ENCODE measurements at places on chromosomes 7 and 10.

- DNase-seq: no peak
These were observed 142.7 kb downstream of the ELFN1 start for GRCh38 chr7:1812509-1813393.

GRCh38 chr10:132787495-132788179, 1.7 kb upstream of the NKX6-2 start:
- no peak for DNase-seq

DNA sequence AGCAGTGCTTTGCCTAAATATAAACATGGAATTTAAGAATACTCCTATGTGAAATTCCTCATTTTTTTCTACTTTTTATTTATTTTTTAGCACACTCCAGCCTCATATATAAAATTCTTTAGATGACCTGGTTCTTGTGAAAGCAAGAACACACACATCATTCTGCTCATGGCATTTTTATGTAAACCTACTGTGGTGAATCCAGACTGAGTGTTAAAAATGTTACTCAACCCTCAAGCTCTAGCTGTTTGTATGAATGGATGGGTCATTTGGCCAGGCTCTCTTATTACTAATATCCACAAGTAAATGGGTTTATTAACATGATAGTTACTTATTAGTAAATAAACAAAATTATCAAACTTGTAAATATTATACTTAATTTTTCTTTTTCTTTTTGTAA, 551.7 kb upstream of the LRRN3 start:
- DNase-seq: no peak

- no peak for DNase-seq
These were observed 26.5 kb downstream of the KNDC1 start for GRCh38 chr10:133186416-133187090.

DNA sequence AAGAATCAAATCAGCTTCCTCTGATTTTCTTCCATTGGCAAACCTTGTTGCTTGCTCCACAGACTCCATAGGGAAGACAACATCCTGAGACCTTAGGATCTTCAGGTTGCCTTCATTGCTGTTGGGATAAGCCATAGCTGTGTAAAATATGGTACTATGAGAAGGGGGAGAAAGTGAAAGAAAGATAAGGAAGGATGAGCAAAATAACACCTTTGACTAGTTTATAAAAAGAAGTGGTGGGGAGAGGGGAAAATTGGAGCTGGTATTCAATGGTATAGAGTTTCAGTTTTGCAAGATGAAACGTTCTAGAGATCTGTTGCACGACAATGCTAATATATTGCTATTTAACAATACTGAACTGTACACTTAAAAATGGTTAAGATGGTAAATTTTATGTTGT, 180.4 kb upstream of the PHYHIPL start:
- no peak for DNase-seq

DNA sequence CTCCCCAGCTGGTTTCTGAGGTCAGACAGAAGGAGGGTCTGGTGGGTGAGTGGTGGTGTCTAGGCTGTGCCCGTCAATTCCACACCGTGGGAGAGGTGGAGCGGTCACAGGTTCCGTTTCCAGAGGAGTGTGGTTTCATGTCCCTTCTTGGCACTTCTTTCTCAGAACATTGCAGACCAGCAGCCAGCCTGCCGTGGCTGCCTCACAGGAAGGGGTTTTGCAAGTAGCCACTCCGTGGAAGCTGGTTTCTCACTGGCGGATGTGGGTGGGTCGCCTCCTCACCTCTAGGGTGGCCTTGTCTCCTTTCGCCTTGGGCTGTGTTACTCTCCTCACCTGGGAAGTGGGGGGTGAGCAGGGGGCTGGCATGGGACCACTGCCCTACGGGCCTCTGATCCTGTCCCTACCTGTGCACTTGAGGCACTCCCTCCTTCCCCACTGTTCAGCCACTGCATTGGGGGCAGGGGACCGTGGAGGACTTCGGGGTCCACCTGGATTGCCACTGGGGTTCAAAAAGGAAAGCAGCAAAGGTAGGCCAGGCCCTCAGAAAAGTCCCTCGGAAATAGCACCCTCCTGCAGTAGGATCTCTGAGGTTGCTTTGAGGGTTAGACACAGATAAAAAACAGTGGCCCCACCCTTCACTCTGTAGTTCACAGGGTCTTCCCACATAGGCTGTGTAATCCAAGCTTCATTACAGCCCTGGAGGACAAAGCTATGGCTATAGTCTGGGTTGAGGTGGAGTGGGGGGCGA, 33.9 kb downstream of the TSPAN14 start:
- DNase-seq: peak; percentile 39

DNA sequence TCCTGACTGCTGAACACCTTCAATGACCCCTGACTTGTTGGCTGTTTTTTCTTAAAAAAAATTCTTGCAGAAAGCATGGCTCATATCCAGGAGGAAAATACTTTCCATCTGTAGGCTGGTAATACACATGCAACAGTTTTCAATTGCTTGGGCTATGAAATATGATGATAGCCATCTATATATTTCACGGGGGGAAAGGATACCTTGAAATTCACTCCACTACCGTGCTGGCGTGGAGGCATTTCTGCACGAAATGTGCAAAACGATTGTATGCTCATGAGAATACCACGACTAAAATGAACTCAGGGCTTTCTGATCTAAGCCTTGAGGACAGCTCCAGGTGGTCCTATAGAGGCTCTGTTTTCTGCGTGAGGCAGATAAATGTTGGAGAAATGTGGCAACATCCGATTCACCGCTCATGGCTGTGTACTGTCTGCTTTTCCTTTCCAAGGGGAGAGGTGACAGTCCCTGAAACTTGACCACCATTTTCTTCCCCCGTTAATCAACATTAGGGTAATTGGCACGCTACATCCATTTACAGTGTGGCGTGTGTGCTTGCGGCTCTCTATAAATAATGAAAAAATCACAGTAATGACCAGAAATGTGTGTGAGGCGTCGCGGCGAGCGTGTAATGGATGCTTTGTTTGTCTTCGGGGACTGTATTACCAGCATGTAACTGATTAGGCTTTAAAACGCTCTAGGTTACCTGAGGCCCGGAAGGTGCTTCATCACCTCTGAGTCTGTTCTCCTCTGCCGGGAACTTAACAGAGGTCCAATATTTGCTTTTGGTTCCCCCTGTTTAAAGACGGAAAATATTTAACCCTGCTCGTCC, 12.8 kb upstream of the CARD11 start:
- no peak for DNase-seq

DNA sequence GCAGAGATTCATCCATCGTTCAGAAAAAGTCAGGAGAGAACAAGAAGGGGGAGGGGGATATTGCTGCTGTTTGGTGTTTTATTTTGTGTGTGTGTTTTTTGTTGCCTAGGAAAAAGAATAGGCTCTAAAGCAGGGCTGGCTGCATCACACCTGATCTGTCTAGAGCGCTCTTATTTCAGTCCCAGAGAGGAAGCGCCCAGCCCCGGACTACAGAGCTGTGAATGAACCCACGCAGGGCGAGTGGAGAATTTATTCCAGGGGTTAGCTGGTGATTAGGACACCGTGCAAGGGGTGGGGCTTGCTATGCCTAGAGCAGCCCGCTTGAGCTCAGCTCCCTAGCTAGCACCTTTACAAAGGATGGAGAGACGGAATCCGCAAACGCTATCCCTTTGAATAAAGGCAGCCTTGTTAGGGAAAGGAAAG, 621 bp upstream of the FAM13C start:
- peak; percentile 67 for DNase-seq

DNA sequence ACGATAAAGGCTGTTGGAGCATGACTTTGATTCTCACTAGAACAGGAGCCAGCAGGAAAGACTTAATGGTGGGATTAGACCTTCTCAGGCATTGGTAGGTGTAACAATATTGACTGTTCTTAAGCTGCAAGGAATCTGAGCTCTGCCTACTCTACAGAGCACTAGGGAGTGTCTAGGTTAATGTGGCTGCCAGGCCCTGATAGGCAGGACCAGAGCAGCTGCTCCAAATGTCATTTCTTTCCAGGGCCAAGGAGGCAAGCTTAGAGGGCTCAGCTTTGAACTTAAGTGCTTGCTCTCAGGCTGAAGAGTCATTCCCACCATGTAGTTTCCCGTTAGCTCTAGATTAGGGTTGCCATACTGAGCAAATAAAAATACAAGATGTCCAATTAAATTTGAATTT, 96.8 kb downstream of the RAB18 start:
- no peak for DNase-seq

DNA sequence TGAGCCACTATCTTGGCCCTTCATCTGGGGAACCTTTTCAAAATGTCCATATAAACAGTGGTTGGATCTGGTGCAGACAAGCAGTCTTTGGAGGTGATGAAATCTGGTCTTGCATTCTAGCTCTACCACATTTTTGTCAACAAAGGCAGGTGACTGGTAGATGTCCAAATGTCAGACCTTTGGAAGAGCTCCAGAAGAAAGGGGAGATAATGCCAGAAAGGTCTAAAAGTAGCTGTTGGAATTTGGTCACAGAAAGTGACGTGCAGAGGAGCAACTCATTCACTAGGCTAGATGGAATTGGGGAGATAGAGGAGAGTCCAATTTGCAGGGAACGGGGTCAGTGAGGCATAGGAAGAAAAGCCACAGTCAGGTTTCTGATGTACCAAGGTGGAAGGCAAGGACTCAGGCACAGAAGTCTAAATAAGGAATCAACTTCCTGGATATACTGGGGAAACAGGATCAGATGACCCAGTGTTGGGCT, 36.4 kb upstream of the WAC start:
- DNase-seq: no peak

DNA sequence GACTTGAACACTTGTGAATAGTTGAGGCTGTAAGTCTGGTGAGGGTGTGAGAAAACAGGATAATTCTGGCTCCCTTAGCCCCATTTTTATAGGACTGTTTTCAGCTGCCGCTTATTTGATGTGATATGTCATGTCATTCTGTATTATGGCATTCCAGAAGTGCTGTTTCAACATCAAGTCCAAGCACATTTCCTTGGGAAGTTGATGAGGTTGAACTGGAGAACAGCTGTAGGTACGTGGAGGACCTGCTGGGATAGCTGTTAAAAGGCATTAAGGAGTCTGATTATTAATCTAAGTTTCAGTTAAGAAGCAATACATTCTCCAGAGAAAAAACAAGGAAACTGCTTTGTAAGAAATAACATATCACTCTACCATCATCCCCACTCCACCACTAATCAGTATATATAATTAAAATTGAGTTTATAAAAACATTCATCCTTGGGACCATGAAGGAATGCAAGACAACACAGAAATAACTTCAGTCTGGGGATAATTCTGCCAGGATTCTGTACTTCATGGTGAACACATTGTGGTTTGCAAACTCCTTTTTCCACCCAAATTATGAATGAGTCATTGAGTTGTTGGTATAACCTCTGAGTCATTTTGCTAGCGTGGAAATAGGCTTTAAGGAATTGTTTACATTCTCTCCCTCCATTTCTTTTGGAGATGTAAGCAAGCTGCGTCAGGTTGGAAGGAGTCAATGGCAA, 39.9 kb upstream of the TMEM229A start:
- no peak for DNase-seq

DNA sequence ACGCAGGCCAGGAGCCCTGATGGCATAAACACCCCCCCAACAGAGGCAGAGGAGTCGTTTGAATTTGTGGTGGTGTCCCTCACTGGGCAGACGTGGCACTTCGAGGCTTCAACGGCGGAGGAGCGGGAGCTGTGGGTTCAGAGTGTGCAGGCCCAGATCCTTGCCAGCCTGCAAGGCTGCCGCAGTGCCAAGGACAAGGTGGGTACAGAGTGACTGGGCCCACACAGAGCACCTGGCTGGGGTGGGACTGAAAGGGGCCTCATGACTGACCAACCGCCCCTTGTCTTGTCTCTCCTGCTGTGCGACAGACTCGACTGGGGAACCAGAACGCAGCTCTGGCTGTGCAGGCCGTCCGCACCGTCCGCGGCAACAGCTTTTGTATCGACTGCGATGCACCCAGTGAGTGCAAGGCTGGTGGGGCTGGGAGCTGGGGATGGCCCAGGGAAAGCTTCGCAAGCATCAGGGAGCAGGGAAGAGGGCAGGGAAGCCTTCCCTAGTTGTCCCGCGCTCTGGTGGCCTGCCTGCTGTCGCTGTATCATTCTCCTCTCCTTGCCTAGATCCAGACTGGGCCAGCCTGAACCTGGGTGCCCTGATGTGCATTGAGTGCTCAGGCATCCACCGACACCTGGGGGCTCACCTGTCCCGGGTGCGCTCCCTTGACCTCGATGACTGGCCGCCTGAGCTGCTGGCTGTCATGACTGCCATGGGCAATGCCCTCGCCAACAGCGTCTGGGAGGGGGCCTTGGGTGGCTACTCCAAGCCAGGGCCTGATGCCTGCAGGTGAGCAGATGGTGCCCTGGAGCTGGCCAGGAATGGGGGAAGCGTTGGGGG, 25.4 kb downstream of the GBX1 start:
- DNase-seq: no peak

- no peak for DNase-seq
These were observed 316.7 kb downstream of the LRRTM3 start for GRCh38 chr10:67242528-67242927.

- no peak for DNase-seq
These were observed 156.3 kb downstream of the ZNF248 start for GRCh38 chr10:37700886-37701780.

- no peak for DNase-seq
These were observed 48.3 kb downstream of the CSTF2T start for GRCh38 chr10:51651063-51651462.

- no peak for DNase-seq
These were observed 212.6 kb downstream of the WDR37 start for GRCh38 chr10:1268831-1269230.

- no peak for DNase-seq
These were observed 34.0 kb upstream of the DLD start for GRCh38 chr7:107856806-107857540.

GRCh38 chr7:1926908-1927306, 256.8 kb downstream of the ELFN1 start:
- no peak for DNase-seq

GRCh38 chr10:69649786-69650550, 19.9 kb downstream of the FAM241B start:
- DNase-seq: no peak

DNA sequence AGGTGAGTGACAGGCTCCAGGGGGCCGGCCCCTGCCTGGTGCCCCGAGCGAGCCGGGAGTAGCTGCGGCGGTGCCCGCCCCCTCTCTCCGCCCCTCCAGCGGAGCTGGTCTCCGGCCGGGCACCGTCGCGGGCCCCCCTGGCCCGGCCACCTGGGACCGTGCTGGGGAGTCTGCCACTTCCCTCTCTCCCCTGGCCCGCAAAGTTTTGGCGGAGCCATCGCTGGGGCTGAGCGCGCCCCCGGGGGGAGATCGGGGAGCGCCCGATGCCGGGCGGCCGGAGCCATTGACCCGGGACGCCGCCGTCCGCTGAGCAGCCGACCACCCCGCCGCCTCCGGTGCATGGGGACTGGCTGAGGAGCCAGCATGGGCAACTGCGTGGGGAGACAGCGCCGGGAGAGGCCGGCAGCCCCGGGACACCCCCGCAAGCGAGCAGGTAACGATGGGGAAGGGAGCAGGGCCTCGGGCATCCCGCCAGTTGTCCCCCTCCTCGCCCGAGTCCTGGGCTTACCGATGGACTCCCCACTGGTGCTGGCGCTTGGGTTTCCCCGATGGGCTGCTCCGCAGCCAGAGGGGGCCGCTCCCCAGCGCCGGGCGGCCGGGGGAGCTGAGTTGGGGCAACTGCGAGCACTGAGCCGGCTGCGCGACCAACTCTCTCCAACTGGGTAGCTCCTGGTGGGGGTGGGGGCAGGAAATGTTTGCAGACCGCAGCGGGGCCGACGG, at the start of gene UBTD1:
Gene UBTD1 (plus strand): TSS at position 84 of the 720 bp plus-strand sequence. CDS start 280 bp downstream, at position 364.
- peak; percentile 51 for DNase-seq

Data from left ventricle myocardium inferior (tissue), 1 donor.